LHCN-M2 (cell line): ENCODE measurements at places on chromosomes 1 and 21.

DNA sequence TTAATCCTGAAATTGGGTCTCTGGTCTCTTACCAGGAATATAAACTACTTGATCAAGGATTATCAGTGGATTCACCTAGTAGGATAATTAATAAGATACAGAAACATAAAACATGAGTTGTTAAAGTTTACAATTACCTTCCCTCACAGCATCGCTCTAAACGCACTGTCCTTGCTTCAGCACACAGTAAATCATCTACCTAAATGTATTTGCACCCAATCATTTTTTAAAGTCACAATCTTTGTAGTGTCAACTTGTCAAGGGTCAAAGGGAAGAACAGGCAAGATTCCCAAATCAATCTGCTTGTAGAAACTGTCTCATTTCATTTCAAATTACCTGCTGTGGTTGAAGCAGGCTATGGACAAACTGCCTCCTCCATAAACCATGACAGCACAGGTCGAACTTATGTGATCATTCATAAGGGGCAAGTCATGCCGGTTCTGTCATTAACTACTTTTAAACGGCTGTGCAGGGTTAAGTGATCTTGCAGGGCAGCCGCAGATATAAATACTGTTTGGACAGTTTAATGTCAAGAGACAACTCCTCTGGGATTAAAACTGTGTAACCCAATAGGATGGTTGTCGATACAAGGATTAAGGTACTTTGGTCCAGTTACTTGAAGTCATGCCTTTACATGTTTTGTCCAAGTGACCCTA is 93.6 kb downstream of the ZNF281 start:
- DNase-seq = no peak

- DNase-seq = no peak
Observed at GRCh38 chr1:66728021-66728420, 24.2 kb upstream of the DYNLT5 start.

DNA sequence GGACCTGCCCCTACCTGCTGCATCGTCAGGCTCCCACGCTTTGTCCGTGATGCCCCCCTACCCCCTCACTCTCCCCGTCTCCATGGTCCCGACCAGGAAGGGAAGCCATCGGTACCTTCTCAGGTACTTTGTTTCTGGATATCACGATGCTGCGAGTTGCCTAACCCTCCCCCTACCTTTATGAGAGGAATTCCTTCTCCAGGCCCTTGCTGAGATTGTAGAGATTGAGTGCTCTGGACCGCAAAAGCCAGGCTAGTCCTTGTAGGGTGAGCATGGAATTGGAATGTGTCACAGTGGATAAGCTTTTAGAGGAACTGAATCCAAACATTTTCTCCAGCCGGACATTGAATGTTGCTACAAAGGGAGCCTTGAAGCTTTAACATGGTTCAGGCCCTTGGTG is 8.9 kb downstream of the SPATA46 start:
- no peak for DNase-seq

- DNase-seq = peak; percentile 71
Observed at GRCh38 chr1:55064861-55065263, 25.5 kb downstream of the PCSK9 start.

DNA sequence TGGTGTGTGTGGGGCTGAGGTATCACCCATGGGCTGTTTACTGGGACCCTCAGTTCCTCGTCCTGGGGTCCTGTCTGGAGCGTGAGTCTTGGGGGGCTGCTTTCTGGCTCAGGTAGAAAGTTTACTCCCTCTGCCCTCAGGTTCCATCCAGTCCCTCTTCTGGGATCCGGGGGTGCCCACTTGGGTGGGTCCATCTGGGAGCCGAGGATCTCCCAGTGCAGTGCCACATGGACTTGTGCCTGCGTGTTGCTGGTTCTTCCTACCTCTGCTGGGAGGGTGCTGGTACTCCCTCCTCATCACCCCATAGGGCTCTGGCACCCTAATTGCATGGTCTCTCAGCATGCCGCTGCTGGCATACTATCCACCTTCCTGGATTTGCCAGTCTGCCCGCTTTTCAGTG is 14.0 kb downstream of the SNAP47 start:
- DNase-seq = no peak
